Activated naive CD8-positive, alpha-beta T cell treated with anti-CD3 and anti-CD28 coated beads for 36 hours (primary cell): ENCODE measurements at places on chromosomes 13 and 19. TPM values are rescaled to one million over a fixed set of nuclear protein-coding genes. Genes with fewer than 3 reads are reported as not detected.
A peak's percentile ranks its signal among the peaks of the same experiment; 100 is the strongest.

DNA sequence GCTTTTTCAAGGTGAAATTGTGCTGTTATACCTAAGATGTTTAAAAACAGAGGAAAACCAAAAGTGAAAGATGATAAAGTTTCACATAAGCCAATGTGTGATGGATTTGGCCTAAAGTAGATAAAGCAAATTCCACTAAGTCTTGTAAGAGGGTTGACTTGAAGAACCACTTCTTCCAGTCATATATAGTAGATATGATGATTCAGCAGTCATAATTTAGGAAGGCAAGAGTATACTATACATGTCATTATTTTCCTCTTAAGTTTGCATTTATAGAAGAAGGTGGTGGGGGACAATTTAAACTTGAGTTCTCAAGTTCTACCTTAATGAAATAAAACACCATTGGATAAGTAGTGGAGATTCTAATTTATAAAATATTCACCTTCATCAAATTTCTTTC, 37.3 kb downstream of the PHF11 start:
- no peak for DNase-seq

Gene CRX
- not detected for total RNA-seq

Gene ZNF665
- total RNA-seq: 6.7 TPM

DNA sequence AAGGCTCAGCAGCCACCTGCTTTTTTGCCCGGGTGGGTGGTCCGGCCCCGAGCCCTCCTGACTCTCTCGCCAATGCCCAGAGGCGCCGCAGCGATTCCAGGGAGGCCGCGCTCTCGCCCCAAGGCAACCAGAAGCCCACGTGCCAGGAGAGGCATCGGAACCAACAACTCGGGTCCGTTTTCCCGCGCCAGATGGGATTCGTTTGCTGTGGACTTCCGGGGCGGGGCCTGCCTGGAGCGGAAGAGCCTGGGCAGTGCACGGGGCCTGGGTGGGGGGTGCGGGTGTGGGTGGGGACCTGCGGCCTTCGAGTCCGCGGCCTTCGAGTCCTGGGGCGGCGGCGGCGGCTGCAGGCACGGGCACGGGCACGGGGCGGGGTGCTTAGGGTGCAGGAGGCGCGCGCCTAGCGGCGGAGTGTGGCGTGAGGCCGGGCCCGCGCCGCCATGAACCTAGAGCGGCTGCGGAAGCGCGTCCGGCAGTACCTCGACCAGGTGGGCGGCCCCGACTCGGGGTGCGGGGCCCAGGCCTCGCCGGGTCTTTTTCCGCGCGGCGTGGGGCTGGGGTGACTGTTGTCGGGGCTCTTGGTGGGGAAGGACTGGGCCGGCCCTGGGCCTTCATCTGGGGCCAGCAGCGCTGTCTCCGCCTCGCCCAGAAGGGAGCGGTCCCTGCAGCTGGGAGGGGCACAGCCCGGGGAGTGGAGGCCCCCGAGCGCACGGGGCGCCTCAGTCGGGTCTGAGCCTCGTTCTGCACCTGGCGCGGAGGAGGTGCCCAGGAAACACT, at the start of gene CDC16:
CDC16 (plus strand) TSS at position 253 of the 777 bp plus-strand sequence; CDS start at position 441, 188 bp downstream.
- peak; percentile 91 for DNase-seq

GRCh38 chr19:33407716-33408115, 34.2 kb downstream of the CEBPG start:
- no peak for DNase-seq

DNA sequence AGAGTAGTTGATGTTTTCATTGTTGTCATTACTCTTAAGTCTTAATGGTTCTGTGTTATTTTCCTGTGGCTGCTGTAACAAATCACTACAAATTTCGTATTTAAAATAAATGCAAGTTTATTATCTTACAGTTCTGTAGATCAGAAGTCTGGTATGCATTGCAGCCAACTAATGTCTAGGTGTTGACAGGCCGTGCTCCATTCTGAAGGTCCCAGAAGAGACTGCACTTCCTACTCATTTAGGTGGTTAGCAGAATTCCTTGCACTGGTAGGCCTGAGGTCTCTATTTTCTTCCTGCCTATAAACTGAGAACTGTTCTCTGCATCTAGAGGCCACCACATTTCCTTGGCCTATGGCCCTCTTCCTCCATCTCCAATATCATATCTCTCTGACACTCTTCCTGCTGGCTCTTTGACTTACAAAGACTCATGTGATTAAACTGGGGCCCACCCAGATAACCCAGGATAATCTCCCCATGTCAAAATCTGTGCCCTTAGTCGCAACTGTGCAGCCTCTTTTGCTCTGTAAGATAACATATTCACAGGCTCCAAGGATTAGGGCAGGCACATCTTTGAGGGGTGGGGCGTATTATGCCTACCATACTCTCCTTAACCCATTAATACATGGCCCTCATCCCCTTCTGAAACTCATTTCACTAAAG, 468.4 kb downstream of the FOXO1 start:
- no peak for DNase-seq

- DNase-seq: no peak
These were observed 283.9 kb downstream of the UQCRFS1 start for GRCh38 chr19:28929006-28929405.

Gene OR7C1
- total RNA-seq: not detected

DNA sequence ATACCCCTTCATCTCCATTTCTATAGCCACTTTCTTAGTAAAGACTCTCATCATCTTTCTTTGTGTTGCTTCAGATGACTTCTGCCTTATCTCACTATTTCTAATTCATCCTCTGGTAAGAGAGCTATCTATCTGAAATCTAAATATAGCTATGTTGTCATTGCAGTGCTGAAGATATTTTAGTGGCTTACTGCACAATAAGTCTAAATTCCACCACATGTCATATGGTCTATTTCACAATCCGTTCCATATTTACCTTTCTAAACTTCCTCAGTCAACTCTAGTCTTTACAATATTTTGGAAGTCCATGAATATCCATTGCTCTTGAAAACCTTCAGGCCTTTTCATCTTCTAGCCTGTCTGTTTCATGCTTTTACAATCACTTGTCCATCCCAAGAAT, 465.1 kb upstream of the SLC10A2 start:
- no peak for DNase-seq

GRCh38 chr13:31982540-31982939, 49.0 kb upstream of the FRY start:
- no peak for DNase-seq

- peak; percentile 23 for DNase-seq
These were observed 15.3 kb upstream of the GPR183 start for GRCh38 chr13:99322297-99323103.

DNA sequence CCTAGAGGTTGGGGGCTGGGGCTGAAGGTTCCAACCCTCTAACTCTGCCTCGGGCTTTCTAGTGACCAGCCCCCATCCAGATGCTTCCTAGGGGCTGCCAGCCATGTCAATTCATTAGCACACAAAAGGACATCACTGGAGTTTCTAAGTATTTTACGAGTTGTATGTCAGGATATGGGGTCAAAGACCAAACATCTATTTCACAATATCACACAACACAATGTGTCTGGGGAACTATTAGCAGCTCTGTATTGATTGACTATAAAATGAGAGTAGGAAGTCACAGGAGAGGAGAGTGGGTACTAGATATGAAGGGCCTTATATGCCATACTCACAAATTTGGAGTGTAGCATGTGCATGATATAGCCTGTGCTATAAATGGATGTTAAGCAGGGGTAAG, 42.1 kb downstream of the LPAR6 start:
- no peak for DNase-seq

DNA sequence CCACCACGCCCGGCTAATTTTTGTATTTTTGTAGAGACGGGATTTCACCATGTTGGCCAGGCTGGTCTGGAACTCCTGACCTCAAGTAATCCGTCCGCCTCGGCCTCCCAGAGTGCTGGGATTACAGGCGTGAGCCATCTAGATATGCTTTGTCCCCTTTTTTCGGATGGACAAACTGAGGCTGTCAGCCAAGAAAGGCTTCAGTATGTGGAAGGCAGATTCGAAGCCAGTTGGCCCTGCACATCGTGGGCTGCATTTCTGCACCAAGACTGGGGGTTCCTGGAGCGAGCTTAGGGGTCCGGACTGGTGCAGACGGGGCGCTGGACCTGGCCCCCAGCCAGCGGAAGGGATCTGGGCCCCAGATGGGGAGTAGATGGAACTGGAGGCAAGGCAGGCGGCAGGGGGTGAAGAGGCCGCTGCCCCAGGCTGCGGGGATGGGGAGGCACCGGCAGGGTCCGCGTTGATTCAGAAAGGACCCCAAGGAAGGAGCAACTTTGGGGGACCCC, 9.7 kb upstream of the JUND start:
- DNase-seq: no peak

Gene ZNF793
- total RNA-seq: 3.9 TPM

DNA sequence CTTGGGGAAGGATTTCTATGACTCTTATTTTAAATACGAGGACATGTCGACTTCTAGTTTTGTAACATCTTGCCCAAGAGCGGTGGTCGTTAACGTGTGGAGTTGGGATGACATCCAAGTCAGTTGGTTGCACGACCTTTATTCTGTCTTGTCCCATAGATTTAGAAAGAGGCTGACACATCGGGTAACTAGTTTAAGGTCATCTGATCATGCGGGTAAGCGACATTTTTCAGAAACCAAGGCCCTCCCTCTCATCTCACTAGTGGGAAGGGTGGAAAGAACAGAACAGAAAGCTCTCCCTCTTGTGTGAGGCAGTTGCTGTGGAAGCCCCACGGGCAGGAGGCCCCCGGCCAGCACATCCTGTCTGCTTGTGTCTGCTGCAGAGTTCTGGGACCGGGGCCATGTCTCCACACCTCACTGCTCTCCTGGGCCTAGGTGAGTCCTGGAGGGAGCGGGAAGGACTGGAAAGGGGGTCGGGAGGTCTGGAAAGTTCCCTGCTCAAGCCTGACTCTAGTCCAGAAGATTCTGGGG, at the start of gene LAIR2:
LAIR2 (plus strand) TSS at position 314 of the 531 bp plus-strand sequence; CDS start at position 402, 88 bp downstream.
- no peak for DNase-seq

GRCh38 chr19:51020988-51021651, 1.6 kb upstream of the KLK10 start:
- no peak for DNase-seq

GRCh38 chr13:108700422-108701170, 71.2 kb downstream of the MYO16 start:
- DNase-seq: no peak

DNA sequence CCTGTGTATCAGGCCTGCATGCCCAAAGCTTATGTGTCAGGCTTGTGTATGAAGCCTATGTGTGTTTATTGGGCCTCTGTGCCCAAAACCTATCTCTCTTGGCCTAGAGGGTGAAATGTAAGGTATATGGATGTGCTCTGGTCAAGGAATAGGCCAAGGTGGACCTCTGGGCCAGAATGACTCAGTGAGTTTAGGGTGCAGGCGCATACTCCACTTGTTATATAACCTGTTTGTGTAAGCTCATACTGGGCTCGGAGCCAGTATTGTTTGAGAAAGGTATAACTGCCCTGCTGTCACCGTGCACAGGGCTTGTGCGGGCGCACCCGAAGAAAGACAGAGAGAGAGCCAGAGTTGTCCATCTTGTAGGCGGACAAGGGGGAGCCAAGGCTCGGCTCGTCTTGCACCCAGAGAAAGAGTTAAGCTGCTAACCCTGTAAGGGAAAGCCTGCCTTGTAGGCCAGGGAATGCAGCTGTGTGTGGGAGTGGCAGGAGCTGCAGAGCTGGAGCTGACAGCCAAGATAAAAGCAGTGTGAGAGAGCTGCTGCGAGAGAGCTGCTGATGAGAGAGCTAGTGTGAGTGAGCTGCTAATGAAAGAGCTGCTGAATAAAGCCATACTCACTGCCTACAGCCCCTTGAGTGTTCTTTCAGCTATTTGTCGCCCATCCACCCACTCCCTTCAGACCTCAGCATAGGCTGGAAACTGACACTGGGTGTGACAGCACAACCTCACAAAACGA, 43.4 kb upstream of the N4BP2L1 start:
- no peak for DNase-seq

GRCh38 chr13:32265726-32266125, 49.4 kb downstream of the ZAR1L start:
- DNase-seq: no peak

DNA sequence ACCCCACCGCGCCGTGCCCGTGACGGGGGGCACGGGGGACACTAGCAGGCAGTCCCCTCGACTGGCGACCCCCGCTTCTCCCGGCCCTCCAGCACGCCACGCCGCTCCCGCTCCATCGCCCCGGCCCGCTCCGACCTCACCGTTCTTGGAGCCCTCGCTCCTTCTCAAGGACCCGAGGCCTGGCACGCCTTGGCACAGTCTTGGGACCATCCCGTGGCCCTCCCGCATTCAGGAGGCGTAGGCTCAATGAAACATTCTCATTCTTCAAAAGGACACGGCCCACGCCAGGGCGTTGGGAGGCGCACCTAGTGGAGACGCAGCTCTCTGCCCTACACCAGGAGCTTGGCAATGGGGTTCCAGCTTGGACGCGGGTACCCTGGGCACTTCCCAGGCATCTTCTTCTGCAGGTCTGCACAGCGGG, 473 bp upstream of the CERS1 start:
- no peak for DNase-seq

DNA sequence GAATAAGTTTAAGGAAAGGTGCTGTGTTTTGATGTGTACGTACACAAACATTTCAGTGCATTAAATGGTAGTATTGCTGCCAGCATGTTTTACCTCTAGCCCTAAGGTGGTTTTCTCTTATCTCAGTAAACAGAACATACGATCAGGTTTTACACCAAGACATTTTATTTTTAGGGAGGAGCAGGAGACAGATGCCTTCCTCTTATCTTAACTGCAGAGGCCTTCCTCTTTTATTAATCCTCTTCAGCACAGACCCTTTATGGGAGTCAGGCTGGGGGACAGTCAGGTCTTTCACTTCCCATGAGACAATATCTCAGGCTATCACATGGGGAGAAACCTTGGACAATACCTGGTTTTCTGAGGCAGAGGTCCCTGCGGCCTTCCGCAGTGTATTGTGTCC, 14.9 kb upstream of the ZNF611 start:
- no peak for DNase-seq

Gene SELENOV
- total RNA-seq: not detected

Gene PLPP2
- not detected for total RNA-seq
